ENCODE measurements at places on chromosomes 6 and 20. TPM values are rescaled to one million over a fixed set of nuclear protein-coding genes. Genes with fewer than 3 reads are reported as not detected.

The NNAT gene
- 0.81 TPM for total RNA-seq

The LGSN gene
- total RNA-seq, result not detected

The PPIL1 gene
- total RNA-seq, result 12.9 TPM

The MACROD2 gene
- 4.2 TPM for total RNA-seq

The SLCO4A1 gene
- 26.0 TPM for total RNA-seq

The SMIM29 gene
- 41.3 TPM for total RNA-seq

The HLA-DPB1 gene
- 78.4 TPM for total RNA-seq

The IMPG1 gene
- not detected for total RNA-seq

The RFX6 gene
- total RNA-seq, result not detected

The SLC52A3 gene
- 1.5 TPM for total RNA-seq

The KCNQ5 gene
- 8.5 TPM for total RNA-seq

The CCNC gene
- 25.2 TPM for total RNA-seq

The HCK gene
- 38.1 TPM for total RNA-seq

The CHRNA4 gene
- not detected for total RNA-seq

The MMP24 gene
- 0.71 TPM for total RNA-seq

The RUNX2 gene
- 7.9 TPM for total RNA-seq

The ERVFRD-1 gene
- not detected for total RNA-seq

The SYCP2 gene
- 0.71 TPM for total RNA-seq

The F13A1 gene
- total RNA-seq, result 156 TPM

The CRIP3 gene
- total RNA-seq, result not detected

The EYA2 gene
- total RNA-seq, result 3.5 TPM
